ENCODE measurements at places on chromosomes 7 and 10.

DNA sequence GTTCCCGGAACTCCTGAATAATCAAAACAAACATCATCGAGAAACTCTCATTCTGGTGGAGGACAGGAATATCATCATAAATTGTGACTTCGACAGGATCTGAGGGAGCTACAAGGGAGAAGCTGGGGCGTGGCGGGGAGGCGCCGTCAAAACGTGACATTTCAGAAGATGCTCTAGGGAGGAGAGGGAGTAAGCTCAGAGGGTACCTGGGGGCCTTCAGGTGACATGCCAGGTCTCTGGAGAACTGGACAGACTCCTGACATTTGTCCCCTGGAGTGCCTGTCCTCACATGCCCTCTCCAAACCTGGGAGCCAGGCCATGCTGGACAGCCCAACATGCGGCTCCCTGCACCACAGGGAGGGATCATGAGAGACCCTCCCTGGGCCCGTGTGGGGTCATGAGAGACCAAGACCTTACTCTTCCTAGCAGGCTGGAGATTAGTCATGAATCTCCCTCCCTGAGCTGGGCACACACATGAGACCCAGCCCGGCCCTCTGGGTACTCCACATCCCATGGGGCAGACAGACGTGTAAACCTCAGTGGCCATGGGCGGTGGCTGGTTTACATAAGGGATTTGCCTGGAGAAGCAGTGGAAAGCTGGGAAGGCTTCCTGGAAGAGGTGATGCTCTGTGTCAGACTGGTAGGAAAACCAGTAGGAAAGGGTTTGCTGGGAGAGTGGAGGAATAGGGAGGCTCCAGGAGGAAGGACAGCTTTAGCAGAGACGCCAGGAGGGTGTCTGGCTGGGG lies 81.0 kb downstream of the MYL10 start:
- no peak for DNase-seq

DNA sequence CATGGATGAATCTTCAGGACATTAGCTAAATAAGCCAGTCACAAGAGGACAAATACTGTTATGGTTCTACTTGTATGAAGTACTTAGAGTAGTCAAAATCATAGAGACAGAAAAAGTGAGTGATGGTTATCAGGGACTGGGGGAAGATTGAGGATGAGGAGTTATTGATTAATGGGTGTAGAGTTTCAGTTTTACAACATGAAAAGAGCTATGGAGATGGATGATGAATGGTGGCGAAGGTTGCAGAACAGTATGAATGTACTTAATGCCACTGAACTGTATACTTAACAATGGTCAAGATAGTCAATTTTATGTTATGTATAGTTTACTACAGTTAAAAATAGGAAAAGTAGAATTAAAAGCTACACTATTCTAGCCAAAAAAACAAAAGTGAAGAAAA lies 7.8 kb downstream of the STK31 start:
- no peak for DNase-seq

DNA sequence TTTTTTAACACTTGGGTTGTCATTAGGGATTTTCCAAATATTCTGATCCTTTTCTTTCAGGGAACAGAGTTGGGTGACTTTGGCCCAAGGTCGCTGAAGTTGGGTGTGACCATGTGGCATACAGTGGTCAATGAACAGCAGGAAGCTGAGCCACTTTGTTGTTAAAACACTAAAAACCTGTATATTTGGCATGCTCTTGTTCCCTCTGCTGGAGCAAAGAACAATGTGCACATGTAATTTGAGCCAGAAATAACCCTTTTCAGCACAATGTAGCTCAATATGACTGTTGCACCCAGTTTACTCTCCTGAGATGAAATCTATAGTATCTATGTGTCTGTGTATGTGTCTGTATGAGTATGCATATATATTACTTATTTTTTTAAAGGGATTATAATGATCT lies 74.9 kb downstream of the ADCYAP1R1 start:
- no peak for DNase-seq

GRCh38 chr7:12588259-12588904 lies 17.9 kb downstream of the SCIN start:
- DNase-seq: no peak

DNA sequence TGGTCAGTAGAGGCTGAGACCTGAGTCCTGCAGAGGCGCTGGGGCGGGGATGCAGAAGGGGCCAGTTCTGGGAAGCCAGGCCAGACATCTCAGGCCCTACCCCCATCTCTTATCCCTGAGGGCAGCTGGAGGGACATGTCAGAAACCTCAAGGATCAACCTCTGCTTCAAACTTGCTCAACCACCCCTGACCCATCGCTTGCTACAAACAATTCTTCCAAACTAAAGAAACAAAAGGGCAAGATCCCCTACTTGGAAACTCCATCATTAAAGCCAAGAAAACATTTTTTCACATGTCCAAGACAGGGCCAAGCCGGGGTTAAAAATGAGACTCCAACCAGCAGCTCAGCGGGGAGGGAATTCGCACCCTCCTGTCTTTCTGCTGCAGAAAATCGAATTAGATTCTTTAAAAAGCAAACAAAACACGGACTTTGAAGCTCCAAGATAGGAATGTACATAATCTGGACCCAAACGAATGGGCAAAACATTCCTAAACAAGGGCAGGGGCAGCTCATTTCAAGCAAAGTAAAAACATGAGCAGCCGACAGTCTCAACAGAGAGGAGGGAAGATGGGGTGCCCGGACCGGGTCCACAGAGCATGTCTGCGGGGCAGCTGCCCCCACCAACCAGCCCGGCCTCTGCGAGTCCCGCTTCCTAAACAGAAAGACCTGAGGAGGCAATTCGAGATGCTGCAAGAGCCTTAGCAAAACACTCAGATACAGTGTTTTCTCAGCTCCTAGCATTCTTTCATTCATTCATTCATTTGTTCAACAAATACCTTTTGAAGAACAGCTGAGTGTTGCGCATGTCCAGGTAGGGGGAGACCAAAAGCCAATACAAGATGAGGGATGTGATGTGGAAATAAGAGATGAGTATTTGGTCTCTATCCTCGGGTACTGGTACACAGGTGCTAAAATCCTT lies 44.8 kb downstream of the CHST15 start:
- no peak for DNase-seq

- DNase-seq: peak; percentile 80
Measured at GRCh38 chr10:123150986-123151736, 3.0 kb upstream of the BUB3 start.

GRCh38 chr10:48574322-48574796 lies 30.5 kb downstream of the ARHGAP22 start:
- no peak for DNase-seq

GRCh38 chr7:48046458-48046857 lies 11.1 kb downstream of the C7orf57 start:
- DNase-seq: no peak

GRCh38 chr7:86660950-86661462 lies 17.3 kb downstream of the GRM3 start:
- DNase-seq: no peak

DNA sequence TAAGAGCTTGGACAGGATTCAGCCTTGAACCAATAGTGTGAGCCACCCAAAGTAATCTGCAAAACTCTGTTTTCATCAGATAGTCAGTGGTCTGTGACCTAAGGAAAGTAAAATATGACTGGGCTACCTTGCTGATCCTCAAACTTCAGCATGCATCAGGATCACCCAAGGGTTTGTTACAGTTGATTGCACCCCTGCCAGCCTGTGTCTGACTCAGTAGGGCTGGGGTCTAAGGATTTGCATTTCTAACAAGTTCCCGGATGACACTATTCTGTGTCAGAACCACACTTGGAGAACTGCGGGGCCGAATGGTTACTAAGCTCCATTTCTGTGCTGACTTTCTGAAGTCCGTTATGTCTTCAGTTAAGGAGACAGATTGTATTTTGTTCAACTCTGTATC lies 40.6 kb upstream of the TSPAN13 start:
- no peak for DNase-seq

DNA sequence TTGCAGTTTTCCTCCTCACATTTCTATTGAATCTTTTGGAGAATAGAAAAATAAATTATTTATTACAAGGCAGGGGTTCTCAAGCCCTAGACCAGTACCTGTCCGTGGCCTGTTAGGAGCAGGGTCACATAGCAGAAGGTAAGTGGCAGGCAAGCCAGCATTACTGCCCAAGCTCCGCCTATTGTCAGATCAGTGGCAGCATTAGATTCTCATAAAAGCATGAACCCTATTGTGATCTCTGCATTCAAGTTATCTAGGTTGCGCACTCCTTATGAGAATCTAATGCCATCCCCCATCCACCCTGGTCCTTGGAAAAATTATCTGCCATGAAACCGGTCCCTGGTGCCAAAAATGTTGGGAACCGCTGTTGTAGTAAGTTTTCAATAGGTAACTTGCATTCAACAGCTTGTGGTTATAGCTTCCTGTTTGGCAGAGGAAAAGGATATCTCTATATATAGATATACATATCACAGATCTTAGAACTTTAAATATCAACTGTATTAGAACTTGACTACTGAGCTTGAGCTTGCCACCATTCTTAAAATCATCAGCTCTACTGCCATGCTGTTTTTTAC lies 165.1 kb downstream of the AHR start:
- DNase-seq: no peak

DNA sequence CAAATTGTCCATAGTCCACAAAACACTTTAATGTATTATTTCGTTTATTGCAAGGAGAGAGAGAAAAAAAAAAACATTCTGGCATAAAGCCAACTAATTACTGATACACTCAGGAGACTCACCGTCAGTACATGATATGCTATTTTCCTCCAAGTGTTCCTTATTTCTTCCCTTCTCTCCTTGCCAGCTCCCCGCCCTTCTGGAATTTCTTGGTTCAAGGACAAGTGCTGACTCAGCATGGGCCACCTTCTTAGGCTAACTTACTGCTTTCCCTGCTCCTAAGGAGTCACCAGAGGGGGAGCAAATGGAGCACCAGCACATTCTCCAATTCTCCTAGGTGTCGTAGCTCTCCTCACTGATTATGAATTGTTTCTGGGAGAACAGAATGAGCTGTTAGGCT lies 133.8 kb upstream of the HDAC9 start:
- DNase-seq: peak; percentile 15

Data from left lung (tissue), 14 donors.